CD4-positive, alpha-beta T cell treated with Interferon alpha-2 for 1 hour (primary cell): ENCODE measurements at places on chromosomes 13 and 19.

GRCh38 chr19:51439021-51439465 lies 19.2 kb downstream of the SIGLEC8 start:
- peak; percentile 36 for DNase-seq

DNA sequence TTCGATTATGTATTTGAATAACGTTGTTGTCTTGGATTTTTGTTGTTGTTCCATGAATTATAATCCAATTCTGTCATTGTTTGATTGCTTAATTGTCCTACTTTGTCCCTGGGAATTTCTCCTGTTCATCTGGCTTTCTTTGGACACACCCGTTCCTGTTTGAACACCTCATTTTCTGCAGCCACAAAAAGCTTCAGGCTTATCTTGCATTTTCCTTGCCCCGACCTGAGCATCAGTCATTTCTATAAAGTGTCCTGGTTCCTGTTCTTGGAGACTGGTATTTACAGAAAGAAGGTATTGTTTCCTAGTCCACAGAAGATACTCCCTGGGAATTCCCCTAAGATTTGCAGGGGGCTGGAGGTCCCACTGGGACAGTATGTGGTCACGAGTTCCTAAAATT lies 731.8 kb upstream of the ARGLU1 start:
- DNase-seq: no peak

DNA sequence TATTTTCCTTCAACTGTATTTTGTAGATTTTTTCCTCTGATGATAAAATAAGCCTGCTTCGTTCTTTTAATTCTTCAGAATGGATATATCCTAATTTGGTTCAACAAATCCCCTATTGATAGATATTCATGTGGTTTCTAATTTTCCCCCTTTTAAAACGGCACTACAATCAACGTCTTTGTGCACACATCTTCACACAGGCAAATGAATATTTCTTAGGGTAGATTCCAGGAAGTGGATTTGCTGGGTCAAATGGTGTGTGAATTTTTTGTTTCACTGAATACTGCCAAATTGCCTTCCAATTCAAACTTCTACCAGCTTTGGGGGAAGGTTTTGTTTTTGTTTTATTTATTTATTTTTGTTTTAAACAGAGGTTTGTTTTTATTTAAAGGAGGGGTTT lies 287.2 kb downstream of the FOXO1 start:
- no peak for DNase-seq

GRCh38 chr19:28868836-28869235 lies 344.1 kb downstream of the UQCRFS1 start:
- DNase-seq: no peak

- DNase-seq: no peak
These were observed 16.2 kb downstream of the LAIR2 start for GRCh38 chr19:54518844-54519243.

- DNase-seq: no peak
These were observed 18.5 kb upstream of the ZNF730 start for GRCh38 chr19:23098286-23098685.

GRCh38 chr19:49950956-49951526 lies 9.9 kb downstream of the SIGLEC11 start:
- no peak for DNase-seq

DNA sequence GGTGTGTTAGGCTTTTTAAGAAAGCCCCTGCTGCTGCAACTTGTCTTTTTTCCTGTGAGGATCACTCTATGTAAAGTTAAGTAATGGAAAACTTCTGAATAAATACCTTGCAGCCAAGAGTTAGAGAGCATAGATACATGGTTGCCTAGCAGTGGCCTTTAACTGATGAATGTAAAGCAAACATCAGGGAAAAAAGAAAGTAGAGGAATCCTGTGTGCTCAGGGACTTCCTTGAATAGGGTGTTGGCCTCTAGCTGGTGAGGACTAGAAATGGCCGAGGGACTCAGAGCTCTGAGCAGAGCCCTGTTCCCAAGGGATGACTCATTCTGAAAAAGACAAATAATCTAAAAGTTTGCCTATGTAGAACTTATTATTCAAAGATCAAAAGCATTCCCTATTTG lies 135.7 kb downstream of the MIPEP start:
- DNase-seq: no peak

DNA sequence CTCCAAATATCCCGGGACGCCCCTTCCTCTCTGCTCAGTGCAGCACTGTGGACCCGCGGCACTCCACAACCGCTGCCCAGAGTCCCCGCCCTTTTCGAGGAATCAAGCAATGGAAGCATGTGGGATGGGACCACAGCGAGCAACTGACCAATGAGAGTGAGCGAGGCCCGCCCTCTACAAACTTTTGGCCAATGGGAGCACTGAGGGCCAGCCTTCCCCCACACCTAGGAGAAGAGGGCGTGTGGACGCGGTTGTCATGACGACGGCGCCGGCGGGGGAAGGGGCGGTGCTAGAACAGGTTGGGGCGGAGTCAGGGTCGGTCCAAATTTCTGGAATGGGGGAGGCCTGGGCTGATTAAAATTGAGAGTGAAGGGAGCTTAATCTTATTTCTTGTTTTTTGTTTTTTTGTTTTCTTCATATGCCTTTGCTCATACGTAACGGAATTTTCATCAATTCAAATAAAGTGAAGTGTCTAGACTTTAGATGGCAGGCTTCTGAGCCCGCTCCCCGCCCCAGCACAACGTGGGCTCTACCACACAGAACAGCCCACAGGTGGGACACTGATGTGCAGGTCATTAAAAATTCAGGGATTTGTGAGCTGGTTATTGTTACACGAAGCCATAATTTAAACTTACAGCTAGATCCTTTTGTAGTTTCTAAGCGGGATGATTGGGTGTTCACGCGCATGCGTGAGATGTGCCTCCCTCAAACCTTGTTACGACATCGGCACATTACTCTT lies at the start of gene DNAAF3:
Gene DNAAF3 (minus strand): TSS at position 84 of the 739 bp plus-strand sequence. CDS start 200 bp downstream, outside the sequence.
- DNase-seq: peak; percentile 81

GRCh38 chr13:106440866-106441265 lies 94.6 kb downstream of the EFNB2 start:
- no peak for DNase-seq

DNA sequence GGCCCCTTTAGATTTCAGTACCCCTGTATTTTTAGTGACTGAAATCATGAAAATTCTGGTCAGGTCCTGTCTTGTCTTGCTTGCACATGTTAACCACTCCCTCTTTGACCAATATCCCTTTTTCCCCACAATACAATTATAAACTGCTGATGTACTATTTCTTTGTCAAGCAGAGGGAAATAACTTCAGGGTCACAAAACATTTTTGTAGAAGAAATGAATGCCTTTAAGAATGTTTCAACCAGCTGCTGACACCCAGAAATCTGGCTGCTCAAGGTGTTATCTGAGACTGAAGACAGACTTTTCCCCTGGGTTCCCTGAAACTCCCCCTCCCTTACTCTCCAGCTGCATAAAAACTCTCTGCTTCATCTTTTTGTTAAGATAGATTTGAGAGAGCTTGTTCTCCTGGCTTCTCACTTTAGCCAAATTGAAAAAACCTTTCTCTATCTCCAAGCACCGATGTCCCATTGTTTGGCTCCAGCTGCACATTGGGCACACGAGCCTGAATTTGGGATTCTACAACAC lies 18.4 kb upstream of the ACOD1 start:
- no peak for DNase-seq
